Pancreas (tissue), 10 donors: ENCODE measurements at places on chromosomes 7 and 10. TPM values are rescaled to one million over a fixed set of nuclear protein-coding genes. Genes with fewer than 3 reads are reported as not detected.

The PSPH gene
- 3.3 TPM for polyA plus RNA-seq

The SUFU gene
- polyA plus RNA-seq = 2.6 TPM

The ATOH7 gene
- polyA plus RNA-seq = 0.38 TPM

The HOXA13 gene
- not detected for polyA plus RNA-seq

The SPDYE6 gene
- not detected for polyA plus RNA-seq

The ANKIB1 gene
- polyA plus RNA-seq = 10.1 TPM

The TMEM225B gene
- 1.5 TPM for polyA plus RNA-seq

The PPP1R17 gene
- polyA plus RNA-seq = not detected

The GPR15LG gene
- 0.09 TPM for polyA plus RNA-seq

The LBX1 gene
- polyA plus RNA-seq = not detected

The THSD7A gene
- polyA plus RNA-seq = 0.30 TPM

The NPC1L1 gene
- 0.61 TPM for polyA plus RNA-seq

The PSMC2 gene
- polyA plus RNA-seq = 31.3 TPM

The FLNC gene
- polyA plus RNA-seq = 2.1 TPM

The ASZ1 gene
- polyA plus RNA-seq = not detected

The PIK3CG gene
- 0.30 TPM for polyA plus RNA-seq

The CFAP70 gene
- polyA plus RNA-seq = 28.8 TPM

The PRPS1L1 gene
- polyA plus RNA-seq = not detected

The CABCOCO1 gene
- polyA plus RNA-seq = 0.23 TPM

The HSPB1 gene
- 642 TPM for polyA plus RNA-seq

The SLC26A5 gene
- polyA plus RNA-seq = 0.19 TPM

The AGMO gene
- 0.19 TPM for polyA plus RNA-seq

The INA gene
- polyA plus RNA-seq = 3.2 TPM

The TEX47 gene
- not detected for polyA plus RNA-seq

The AP1S1 gene
- polyA plus RNA-seq = 30.4 TPM

The EPO gene
- polyA plus RNA-seq = 1.8 TPM

The CALML5 gene
- polyA plus RNA-seq = not detected

The TRIM74 gene
- 1.9 TPM for polyA plus RNA-seq

The LEP gene
- 0.05 TPM for polyA plus RNA-seq

The ACSM6 gene
- polyA plus RNA-seq = 1.6 TPM

The CDNF gene
- 5.7 TPM for polyA plus RNA-seq

The NKX1-2 gene
- not detected for polyA plus RNA-seq

The ECD gene
- polyA plus RNA-seq = 4.0 TPM

The TRIM50 gene
- 31.7 TPM for polyA plus RNA-seq

The GRM3 gene
- not detected for polyA plus RNA-seq

The TUBB8 gene
- 0.16 TPM for polyA plus RNA-seq

The ELN gene
- polyA plus RNA-seq = 118 TPM

The VWA2 gene
- polyA plus RNA-seq = 1.4 TPM

The FAM20C gene
- 14.2 TPM for polyA plus RNA-seq

The DYDC2 gene
- 0.05 TPM for polyA plus RNA-seq

The OR2A42 gene
- polyA plus RNA-seq = not detected

The INMT gene
- 9.2 TPM for polyA plus RNA-seq

The ITGB8 gene
- 3.9 TPM for polyA plus RNA-seq

The SMKR1 gene
- 4.5 TPM for polyA plus RNA-seq

The ZNF485 gene
- 2.8 TPM for polyA plus RNA-seq

The OR2A7 gene
- polyA plus RNA-seq = 1.4 TPM

The HIPK2 gene
- 6.7 TPM for polyA plus RNA-seq

The MAGI2 gene
- polyA plus RNA-seq = 3.8 TPM

The DEPP1 gene
- 270 TPM for polyA plus RNA-seq

The MYPN gene
- 0.16 TPM for polyA plus RNA-seq

The UNCX gene
- polyA plus RNA-seq = not detected

The CAV1 gene
- polyA plus RNA-seq = 19.5 TPM

The SHTN1 gene
- polyA plus RNA-seq = 12.7 TPM

The CPEB3 gene
- polyA plus RNA-seq = 2.1 TPM

The OR13A1 gene
- 0.42 TPM for polyA plus RNA-seq
